ENCODE measurements at places on chromosomes 4 and X.
A peak's percentile ranks its signal among the peaks of the same experiment; 100 is the strongest.

GRCh38 chr4:169604903-169605331, 7.5 kb downstream of the NEK1 start:
- no peak for DNase-seq

DNA sequence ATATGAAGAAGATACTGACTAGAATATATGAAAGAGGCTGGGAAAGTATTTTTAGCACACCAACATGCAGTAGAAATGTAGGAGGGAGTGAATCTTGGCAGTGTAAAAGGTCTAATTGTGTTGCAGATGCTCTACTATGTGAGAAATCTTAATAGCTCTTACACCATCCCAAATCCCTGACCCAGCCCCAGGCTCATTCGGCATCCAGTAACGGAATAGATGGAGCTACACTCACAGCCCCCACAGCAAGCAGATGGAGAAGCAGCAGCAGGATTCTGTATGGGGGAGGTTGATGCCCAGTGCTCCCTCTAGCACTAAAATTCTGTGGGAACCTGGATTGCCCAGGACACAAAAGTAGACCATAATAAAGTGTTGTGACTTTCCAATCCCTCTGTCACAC, 153.2 kb upstream of the PRDX4 start:
- no peak for DNase-seq

DNA sequence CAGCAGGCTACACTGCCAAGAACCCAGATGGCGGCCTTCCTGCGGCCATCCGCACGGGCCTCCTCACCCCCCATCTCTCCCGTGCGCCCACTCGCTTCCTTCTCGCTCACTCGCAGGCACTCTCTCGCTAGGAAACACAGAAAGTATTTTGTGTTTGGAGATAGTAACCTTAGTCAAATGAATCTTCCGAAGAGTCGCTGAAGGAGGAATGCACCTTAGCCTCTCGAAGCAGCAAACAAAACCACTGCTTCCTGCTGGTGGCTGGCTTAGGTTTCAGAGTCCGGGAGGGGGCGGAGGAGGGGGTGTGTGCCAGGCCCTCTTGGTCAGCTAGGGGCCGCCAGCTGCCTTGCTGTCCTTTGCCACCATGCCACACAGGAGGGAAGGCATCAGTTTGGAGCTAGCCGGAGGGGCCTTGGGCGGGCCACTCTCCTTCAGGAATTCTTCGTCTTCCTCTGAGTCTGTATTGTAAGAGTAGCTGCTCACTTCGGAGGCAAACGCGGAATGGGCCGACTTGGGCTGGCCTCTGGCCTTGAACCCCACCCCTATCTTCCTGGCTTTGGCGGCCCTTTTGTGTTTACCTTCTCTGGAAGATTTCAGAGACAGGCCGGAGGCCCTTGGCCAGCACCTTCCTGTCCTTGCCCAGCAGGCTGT, 73.2 kb upstream of the UCP1 start:
- peak; percentile 73 for DNase-seq

GRCh38 chr4:22999419-22999818, 306.7 kb downstream of the GBA3 start:
- DNase-seq = no peak

DNA sequence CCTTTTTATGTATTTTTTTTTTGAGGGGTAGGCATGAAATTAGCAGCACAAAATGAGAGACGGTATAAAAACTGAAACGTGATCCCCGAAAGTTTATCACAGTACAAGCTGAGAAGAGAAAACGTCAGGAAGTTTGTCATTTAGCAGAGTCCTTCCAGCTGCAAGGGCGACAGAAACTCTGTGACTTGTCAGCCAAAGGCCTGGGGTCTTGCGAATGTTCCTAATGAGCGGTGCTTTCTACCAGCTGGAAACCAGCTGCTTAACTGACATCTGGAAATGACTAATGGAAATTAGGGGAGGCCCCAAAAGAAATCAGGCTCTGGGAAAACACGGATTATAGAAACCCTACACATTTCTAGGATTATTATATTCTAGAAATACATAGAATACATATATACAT, 66.5 kb downstream of the CHRNA9 start:
- no peak for DNase-seq

DNA sequence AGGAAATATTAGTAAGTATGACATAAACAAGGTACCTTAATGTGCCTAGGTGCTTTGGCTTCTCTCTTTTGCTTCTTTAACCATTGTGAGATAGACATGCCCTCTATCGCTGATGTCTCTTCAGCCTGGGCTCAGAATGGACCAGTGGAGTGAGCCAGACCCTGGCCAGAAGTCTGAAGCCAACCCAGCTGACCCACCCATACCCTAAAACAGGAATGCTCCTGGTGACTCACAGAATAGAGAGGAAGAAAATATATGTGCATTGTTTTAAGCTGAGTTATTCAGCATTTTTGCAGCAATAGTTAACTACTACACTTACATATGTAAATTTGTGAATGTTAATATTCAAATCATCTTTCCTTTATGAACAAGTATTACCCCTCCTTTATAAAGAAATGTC, 167.5 kb upstream of the PCDH10 start:
- DNase-seq = no peak

GRCh38 chrX:138914767-138915166, 203.2 kb upstream of the FGF13 start:
- no peak for DNase-seq

GRCh38 chr4:7746351-7747061, 193.2 kb downstream of the AFAP1 start:
- DNase-seq = no peak

GRCh38 chr4:140556372-140557085, 12.2 kb downstream of the UCP1 start:
- no peak for DNase-seq

- no peak for DNase-seq
These were observed 291.9 kb downstream of the NAF1 start for GRCh38 chr4:162874748-162875147.

- no peak for DNase-seq
These were observed 1469.0 kb downstream of the PCDH7 start for GRCh38 chr4:32189130-32189529.

GRCh38 chr4:165967486-165967885, 94.4 kb downstream of the TLL1 start:
- no peak for DNase-seq

DNA sequence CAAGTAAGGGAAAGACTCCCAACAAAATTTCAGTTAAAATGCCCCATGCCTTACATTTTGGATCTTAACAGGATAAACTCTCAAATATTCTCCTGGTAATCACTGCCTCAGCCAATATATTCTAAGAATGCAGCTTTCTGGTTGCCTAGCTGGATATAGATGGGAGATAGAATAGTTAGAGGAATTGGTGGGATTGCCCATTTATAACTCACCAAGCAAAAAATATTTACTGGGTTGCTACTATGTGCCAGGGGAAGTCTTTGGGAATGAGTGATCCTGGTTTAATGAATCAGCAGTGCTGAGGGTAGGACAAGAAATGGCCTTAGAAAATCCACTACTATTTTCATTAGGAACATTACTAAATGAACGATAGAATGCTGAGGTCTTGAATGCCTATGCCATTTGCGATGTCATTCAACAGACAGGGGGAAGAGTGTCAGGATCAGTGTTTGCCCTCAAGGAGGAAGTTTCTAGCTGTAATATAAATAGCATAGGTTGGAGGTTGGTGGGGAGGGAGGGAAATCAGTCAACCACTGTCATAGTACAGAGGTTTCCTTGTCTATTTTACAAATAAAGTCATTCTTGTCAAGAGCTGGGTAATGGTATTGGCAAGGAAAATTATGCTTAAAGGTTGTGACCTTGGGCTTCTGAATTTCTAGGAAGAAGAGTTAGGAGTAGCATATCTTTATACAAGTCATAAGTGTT, 63.5 kb downstream of the ENOPH1 start:
- DNase-seq = peak; percentile 23

- no peak for DNase-seq
These were observed 415 bp downstream of the SHISA3 start for GRCh38 chr4:42397635-42398170.

DNA sequence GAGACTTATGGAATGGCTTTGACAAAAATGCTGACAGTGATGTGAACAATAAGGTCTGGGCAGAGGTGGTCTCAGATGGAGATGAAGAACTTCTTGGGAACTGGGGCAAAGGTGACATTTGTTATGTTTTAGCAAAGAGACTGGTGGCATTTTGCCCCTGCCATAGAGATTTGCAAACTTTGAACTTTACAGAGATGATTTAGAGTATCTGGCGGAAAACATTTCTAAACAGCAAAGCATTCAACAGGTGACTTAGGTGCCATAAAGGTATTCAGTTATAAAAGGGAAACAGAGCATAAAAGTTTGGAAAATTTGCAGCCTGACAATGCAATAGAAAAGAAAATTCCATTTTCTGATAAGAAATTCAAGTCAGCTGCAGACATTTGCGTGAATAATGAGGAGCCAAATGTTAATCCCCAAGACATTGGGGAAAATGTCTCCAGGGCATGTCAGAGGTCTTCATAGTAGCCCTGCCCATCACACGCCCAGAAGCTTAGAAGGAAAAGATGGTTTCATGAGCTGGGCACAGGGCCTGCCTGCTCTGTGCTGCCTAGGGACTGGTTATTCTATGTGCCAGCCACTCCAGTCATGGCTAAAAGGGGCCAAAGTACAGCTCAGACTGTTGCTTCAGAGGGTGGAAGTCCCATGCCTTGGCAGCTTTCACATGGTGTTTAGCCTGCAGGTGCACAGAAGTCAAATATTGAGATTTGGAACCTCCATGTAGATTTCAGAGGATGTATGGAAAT, 782.2 kb downstream of the TRAM1L1 start:
- DNase-seq = no peak

GRCh38 chr4:183909801-183910200, 4.7 kb downstream of the STOX2 start:
- DNase-seq = no peak

DNA sequence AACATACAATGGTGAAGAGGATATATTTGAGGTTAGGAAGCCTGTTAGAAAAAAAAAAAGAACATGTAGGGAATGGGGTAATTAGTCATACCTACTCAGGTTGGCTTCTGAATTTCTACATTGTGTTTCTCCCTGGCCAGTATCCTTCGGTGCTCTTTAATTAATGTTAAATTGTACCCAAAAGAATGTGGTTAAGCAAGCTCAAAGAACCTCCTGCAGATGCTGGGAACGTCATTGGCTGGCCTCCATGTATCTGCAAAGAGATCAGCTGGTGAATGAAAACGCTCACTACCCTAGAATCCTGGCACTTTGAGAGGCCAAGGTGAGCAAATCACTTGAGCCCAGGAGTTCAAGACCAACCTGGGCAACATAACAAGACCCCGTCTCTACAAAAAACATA, 942.3 kb upstream of the PRKX start:
- DNase-seq = no peak

GRCh38 chrX:68939868-68940267, 111.0 kb downstream of the EFNB1 start:
- DNase-seq = no peak

DNA sequence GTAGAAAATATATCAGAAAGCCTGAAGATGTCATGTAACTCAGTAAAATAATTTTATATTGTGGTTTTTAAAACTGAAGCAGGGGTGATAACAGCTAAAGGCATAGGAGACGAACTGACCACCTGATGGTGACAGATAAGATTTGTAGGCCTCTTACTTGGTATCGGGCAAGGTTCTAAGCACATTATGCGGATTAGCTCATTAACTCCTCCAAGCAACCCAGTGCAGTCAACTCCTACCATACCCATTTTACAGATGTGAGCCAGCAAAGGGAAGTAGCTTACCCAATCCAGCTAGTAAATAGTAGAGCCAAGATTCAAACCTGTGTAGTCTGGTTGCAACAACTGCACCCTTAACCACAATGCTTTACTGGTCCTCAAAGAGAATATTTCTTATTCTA, 62.1 kb downstream of the CC2D2A start:
- DNase-seq = no peak

DNA sequence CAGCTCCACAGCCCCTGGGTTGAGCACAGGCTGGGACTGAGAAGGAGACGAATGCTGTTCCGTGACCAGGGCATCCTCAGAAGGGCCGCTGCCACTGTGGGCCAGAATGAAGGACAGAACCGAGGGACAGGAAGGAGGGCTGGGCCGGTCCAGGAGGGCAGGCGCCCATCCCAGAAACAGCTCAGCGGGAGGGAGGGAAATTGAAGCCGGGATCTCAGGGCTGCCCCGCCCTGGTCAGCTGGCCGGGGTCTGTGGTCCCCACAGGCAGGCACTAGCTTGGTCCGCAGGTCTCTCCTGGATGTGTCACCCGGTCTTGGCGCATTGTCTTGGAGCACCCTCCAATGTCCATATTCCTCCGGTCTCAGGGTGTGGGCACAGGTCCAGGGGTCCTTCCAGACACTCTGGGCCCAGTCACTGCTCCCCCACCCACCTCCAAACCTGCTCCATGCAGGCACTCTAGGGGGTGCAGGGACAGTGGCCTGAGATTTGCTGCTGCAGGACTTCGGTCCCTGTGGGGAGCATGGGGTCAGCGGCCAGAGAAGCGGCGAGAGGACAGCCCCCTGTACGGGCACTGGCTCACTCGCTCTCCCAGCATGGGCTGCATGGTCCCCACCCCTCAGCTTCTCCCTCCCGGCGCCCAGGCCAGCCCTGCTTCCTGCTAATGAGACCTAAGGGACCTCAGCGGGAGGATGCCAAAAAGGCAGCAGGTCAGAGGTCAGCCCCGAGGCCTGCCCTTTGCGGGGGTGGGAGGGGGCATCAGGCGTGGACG, 23.9 kb upstream of the MXD4 start:
- DNase-seq = no peak

DNA sequence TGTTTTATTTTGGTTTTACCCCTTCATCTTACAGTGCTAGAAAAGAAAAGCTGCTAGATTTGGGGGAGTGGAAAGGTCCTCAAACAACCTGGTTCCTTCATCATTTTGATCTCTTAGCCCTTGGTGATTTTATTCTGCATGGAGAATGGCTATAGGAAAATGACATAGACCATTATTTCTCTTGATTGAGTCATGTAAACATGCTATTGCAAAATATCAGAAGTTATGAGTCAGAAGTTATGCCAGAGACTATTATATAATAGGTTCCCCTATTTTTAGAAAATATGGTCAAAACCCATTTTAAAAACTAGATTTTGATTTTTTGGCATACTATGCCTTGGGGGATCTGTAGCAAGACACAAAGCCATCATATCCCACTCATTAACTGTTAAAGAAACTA, 83.7 kb upstream of the FAM9C start:
- DNase-seq = no peak

GRCh38 chrX:56025872-56026571, 206.1 kb upstream of the KLF8 start:
- no peak for DNase-seq

GRCh38 chrX:139299309-139299708, 231.2 kb upstream of the F9 start:
- no peak for DNase-seq

- DNase-seq = no peak
These were observed 99.3 kb upstream of the GRIA3 start for GRCh38 chrX:123084797-123085196.

DNA sequence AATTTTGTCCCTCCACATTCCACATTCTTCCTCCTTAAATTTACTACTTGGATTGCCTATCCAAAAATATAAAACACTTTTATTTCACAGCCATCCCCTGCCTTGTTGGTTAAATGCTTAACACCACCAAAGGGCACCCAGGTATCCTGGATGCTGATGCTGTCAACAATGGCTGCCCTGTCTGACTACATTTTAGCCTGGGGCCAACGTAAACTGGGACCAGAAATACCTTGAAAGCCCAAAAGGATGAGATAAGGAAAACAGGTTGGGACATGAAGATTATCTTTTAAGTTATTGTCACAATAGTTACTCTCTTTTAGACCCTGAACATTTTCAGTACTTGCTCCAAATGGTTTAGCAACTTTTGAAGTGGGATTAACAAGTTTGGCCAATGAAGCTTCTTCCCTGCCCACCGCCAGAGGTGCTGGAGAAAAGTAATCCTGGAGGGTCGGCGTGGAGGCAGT, 775 bp upstream of the YIPF6 start:
- DNase-seq = no peak
